ENCODE measurements at places on chromosomes 1 and 21.

DNA sequence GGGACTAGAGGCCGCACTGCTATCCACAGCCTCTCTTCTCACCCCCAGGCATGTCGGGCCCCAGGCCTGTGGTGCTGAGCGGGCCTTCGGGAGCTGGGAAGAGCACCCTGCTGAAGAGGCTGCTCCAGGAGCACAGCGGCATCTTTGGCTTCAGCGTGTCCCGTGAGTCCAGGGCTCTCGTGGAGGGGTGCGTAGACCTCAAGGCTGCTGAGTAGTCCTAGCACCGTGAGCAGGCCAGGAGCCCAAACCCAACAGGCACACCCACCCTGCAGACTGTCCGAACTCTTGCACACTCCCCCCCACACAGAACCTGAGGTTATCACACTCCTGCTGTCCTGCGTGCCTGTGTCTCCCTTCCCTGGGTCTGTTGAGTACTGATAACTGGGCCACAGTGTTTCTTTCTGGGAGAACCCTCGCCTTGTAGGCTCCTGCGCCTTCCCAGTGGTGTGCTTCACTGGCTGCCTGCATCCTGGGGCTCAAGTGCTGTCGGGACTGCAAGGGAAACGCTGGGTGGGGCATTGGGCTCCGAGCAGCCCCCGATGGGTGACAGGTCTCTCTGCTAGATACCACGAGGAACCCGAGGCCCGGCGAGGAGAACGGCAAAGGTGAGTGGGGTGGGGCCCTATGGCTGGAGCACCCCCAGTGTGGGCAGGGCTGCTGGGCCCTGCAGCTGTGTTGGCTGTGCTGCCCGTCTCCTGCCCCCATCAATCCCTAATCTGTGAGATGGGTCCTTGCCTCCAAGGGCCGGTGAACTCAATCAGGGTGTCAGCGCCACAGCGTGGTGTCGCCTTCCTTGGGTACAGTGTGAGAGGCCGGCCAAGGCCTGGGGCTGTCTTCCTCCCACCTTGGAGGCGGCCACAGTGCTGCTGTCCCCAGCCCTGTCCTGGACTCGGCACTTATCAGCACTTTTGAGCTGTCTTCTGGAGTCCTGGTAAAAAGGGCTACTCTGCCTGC, 4.0 kb upstream of the GJC2 start:
- no peak for DNase-seq

GRCh38 chr1:154768456-154769125, 101.5 kb downstream of the KCNN3 start:
- DNase-seq, result no peak

DNA sequence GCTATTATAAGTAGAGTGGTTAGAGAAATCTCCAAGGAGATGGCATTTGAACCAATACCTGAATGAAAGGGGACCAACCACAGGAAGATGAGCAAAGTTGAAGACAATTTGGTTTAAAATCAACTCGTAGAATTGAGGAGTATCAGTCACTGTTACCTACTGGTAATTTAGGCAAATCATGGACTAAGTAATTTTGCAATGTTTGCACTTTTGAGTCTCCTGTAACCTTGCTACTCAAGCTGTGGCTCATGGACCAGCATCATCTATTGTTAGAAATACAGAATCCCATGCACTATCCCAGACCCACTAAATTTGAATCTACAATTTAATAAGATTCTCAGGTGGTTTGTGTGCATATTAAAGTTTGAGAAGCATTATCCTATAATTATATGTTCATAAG, 21.8 kb downstream of the RWDD3 start:
- DNase-seq, result no peak

GRCh38 chr1:109434484-109434883, 8.2 kb upstream of the PSMA5 start:
- no peak for DNase-seq

GRCh38 chr1:63969441-63969901, 195.7 kb downstream of the ROR1 start:
- DNase-seq, result no peak

- DNase-seq, result no peak
Measured at GRCh38 chr21:35824136-35824535, 236.2 kb downstream of the SETD4 start.

DNA sequence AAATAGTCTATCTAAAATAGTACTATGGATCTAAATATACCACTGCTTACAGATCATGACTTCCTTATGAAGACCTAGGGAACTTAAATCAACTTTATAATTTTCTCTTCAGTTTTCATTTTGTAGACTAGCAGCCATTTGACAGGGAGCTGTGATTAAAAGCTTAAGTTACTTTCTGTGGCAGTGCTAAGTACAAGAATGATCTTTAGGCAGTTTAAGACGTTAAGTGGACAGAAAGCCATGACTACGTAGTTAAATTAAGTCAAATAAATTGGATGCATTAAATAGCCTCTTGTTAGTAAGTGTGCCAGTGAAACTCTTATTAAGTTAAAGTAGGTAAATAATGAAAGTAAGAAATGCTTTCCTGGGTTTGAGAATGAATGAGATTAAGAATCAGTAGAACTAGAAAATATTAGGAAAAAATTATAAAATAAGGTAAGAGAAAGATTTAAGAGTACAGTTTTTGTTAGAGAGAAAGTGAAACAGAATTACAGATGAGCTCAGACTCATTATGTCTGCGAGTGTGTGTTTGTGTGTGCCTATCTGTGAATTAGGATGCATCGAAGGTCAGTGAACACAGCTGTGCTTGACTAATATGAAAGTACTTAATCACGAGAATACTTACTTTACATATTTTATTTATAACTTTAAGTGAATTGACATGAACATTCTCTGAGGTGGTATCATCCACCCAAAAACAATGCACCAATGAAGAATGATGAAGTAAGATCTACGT, 336.9 kb downstream of the KCNT2 start:
- DNase-seq, result no peak

DNA sequence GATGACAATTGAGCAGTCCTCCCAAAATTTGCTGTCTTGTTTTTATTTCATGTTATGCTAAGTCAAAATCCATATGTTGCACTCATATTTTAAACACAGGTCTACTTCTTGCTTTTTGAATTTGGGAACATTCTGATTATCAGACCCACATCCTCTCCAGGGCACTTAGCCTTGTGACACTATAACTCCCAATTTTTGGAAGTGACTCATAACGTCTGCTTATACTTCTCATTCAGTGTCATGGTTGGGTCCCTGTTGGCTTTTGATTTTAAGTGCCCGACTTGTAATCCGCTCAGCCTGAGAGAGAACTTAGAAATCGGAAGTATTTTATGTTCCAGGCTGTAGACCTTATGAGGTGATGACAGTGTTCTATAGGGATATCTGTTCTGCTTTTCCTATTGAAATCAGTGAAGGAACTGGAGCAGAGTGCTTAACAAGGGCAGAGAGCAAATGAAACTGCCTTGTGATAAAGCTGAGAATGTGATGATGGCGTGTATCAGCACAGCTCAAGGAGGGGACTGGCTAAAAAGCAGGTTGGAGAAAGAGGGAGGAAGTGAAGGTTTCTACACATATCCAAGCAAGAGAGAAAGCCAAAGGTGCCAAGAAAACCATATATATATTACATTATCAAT, 136.0 kb downstream of the HLX start:
- no peak for DNase-seq

- DNase-seq, result no peak
Measured at GRCh38 chr1:245566134-245566533, 411.3 kb downstream of the KIF26B start.

DNA sequence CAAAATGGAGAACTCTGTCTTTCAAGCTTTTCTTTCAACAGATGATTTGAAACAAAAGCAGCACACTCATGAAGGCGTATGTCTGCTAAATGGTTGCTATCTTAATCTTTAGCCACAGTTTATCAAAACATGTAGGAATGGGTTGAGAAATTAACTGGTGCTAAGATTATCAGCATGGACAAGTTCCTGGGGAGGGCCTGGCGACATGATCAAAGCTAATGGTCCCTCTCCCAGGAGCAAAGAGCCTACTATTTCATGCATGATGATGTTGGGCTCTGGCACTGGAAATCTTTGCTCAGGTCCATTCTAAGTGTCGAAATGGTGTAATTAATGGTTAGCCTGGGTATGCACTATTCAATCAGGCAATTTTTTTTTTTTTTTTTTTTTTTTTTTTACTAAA, 91.7 kb downstream of the SLC45A1 start:
- no peak for DNase-seq

DNA sequence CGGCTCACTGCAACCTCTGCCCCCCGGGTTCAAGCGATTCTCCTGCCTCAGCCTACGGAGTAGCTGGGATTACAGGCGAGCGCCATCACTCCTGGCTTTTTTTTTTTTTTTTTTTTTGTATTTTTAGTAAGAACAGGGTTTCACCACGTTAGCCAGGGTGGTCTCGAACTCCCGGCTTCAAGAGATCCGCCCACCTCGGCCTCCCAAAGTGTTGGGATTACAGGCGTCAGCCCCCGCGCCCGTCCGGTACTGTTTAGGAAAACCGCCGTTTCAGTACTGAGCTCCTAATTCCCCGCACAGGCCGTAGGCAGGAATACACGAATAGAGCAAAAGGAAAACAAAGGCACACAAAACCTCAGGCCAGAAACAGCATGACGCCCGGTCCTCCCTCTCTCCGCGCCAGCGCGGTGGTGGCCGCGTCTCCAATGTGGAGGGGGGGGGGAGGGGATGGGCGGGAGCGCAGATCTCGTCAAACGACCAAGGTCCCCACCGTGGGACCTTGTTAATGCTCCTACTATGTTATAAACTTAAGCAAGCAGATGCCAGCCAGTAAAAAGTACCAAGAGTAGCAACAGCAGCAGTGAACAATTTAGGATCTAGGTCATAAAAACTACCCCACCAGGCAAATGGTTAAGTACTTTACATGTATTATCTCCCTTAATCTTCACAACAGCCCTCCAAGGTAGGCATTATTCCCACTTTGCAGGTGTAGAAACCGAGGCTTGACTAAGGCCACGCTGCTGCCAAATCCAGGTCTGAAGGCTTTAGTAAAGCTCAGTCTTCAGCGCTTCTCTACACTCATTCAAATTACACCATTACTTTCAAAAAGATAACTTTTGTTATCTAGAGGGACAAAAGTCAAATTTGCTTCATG, 648 bp upstream of the ADAR start:
- DNase-seq, result no peak

GRCh38 chr1:1178794-1179331, 5.2 kb downstream of the TTLL10 start:
- no peak for DNase-seq

DNA sequence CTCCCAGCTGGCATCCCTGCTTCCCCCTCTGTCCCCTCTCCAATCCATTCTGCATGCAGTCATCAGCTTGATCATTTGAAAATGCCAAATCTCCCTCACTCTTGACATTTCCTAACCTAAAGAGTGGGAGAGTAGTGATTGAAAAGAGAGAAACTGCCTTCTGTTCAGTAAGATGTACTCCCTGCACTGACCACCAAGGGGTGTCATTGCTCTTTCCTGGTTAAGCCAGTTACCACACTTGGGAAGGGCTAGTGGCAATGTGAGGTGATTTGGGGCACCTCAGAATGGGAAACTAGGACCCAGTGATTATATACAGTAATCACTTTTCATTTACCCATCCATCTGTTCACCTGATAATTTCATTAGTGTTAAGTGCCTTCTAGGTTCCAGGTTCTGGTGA, 6.9 kb upstream of the TMEM269 start:
- no peak for DNase-seq

DNA sequence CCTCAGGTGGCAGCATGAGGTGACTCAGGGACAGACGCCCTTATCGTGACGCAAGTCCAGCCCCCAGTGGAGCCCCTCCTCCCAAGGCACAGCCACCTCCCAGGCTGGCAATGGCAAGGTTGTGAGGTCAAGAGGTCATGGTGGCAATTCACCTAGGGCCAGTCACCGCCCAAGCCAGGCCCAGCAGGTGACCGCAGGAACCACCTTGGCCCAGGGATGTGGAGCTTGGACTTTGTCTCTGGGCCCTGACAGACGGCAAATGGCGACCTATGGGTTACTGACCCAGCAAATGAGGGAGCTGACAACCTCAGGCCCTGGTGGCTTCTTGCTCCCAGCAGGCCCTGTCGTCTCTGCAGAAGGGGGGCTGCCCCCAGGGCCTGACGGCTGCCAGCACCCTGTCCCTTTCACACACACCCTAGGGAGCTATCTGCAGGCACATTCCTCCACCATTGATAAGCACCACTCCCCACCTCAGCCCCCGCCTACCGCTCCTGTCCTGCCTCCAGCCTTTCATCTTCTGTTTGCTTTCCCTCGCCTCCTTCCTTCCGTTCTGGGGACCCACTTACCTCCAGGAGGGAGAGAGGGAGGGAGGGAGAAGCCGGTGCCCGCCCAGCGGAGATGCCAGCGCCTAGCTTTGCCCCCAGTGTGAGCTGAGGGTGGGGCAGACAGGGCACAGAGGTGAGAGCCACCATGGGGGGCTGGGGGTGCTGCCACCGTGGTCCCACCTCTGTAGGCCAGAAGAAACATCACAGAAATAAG, 12.1 kb downstream of the EPHA2 start:
- no peak for DNase-seq

GRCh38 chr1:228234921-228235320, 27.1 kb downstream of the OBSCN start:
- no peak for DNase-seq

GRCh38 chr1:245585252-245585959, 430.6 kb downstream of the KIF26B start:
- DNase-seq, result no peak

GRCh38 chr21:28928578-28929420, 63.9 kb downstream of the LTN1 start:
- DNase-seq, result no peak

DNA sequence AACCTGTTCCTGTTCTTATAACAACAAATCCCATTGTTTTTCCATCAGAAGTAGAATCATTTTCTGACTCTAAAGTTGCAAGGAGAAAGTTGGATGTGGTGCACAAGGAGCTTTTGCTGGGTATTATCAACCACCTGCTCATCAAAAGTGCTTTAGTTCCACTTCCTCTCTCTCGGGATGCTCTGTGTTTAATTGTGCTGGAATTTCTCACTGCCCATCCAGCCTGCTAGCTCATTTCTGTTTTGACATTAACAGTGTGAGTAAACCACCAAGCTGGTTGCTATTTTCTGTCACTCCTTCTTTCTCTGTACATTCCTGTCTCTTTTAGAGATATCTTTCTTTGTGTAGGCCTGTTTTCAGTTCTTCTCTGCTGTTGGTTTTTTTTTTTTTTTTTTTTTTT, 6.0 kb downstream of the KDM4A start:
- DNase-seq, result no peak

DNA sequence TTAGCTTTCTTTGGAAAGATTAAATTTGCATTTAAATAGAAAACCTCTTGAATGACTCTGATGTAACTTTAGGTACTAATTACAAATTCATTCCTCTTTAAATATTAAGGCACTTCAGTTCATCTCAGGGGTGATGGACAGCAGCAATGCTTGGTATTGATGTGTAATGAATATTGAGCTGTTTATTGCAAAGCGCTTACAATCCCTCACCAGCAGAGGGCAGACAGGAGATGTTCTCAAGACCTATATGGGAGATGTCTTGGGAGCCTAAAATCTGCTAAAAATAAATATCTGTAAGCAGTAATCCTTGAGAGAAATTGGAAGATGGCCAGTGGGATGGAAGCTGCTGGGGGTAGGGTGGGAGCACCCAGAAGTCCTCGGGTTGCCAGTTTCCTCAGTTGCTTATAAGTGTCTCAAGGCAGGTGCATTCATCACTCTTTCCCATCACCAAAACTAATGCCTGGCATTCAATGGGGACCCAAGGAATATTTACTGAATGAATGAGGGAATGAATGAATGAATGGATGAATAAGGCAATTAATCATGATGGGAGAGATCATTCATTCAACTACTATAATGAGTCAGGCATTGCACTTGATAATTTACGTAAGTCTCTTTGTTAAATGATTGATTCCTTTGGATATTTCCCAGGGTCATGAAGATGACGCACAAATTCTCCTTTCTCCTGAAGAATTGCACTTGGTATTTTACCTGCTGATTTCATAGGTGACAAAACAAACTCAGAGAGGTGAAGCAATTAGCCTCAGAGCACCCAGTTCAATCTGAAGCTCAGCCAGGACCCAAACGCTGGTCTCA, 2.3 kb downstream of the KLHDC8A start:
- no peak for DNase-seq

All from thoracic aorta (tissue), 2 donors.